Activated naive CD4-positive, alpha-beta T cell treated with anti-CD3 and anti-CD28 coated beads, Interleukin-2, amount 50 U/mL, for 72 hours (primary cell): ENCODE measurements at places on chromosomes 6 and 20.

- DNase-seq = no peak
Measured at GRCh38 chr20:4076671-4077070, 61.3 kb upstream of the RNF24 start.

DNA sequence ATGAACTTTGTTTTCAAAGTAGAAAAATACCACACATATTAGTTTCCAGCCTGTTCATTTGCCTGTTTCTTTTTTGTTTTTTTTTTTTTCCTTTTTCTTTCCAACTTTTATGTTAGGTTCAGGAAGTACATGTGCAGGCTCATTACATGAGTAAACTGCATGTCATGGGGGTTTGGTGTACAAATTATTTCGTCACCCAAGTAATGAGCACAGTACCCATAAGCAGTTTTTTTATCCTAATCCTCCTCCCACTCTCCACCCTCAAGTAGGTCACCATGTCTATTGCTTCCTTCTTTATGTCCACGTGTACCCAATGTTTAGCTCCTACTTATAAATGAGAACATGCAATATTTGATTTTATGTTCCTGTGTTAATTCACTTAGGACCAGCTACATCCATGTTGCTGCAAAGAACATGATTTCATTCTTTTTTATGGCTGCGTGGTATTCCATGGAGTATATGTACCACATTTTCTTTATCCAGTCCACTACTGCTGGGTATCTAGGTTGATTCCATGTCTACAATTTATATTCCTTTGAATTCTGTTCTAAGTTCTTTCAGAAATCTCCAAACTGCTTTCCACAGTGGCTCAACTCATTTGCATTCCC, 31.8 kb downstream of the SNX14 start:
- no peak for DNase-seq

DNA sequence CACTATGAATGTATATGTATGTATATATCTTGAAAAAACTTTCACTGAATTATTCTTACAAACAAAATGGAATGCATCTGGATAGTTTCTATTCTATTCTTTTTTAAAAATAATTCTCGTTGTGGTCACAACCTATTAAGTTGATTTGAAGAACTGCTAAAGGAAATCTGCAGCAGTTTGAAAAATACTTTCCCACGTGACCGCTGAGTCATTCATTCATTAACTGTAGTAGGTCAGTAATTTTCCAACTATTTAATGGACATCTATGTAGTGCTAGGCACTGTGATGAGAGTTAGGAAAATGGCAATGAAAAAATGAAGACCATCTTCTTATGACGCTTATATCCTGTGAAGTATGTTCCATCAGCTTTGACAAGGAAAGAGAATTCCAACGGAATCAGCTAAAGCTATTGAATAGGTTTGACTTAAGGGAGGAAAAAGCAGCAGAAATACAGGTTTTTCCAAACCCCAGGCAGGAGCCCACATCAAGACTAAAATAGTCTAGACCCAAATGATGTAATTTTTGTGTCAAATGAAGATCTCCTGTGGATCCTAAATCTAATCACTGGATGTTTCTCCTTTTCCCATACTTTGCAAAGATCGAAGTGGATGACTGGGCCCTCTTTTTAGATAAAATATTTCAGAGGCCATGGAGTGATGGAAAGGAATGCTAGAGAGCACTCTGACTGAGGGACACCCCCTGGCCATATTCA, 4.1 kb upstream of the EFHC1 start:
- no peak for DNase-seq

DNA sequence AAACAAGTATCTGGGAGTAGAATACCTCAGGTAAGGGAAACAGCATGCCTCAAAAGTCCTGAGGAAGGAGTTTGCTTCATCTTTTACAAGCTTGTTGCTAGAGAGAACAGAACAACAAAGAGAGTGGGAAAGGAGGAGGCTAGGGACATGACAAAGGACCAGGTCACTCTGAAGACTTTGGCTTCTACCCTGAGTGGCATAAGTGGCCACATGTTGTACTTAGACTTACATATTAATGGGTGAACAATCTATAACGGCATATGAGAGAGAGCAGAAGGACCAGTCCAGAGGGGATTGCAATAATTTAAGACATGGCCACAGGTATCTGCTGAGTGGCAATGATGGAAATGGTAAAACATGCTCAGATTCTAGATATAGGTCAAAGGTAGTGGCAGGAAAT, 668.3 kb upstream of the ADGRB3 start:
- DNase-seq = no peak

- DNase-seq = no peak
Measured at GRCh38 chr20:44702776-44703175, 12.4 kb upstream of the CCN5 start.

DNA sequence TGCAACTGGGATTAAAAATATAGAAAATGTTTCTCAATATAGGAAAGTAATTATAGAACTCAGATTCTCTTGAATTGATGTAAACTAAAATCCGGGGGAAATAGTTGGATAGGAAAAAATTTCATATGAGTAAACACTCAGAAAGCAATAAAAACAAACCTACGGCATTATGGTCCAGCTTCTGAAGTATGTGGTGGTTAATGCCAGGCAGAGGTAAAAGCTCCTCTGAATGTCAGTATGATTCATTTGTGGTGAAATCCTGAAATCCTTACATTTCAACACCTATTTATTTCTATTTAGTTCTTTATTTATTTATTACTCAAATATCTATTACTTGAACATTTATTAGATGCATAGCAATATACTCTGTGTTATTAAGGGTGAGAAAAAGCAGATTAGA, 145.1 kb downstream of the RIMS1 start:
- no peak for DNase-seq

DNA sequence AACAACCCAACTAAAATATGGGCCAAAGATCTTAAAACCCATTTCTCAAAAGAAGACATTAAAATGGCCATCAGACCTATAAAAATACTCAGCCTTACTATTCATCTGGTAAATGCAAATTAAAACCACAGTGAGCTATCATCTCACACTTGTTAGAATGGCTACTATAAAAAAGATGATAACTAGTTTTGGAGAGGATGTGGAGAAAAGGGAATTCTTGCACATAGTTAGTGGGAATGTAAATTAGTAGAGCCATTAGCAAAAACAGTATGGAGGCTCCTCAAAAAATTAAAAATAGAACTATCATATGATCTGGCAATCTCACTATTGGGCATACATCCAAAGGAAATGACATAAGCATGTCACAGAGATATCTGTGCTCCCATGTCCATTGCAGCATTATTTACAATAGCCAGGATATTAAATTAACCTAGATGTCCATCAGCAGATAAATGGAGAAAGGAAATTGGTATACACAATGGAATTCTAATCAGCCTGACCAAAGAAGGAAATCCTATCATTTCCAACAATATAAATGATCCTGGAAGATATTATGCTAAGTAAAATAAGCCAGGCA, 2.9 kb downstream of the SIRPB1 start:
- DNase-seq = no peak

DNA sequence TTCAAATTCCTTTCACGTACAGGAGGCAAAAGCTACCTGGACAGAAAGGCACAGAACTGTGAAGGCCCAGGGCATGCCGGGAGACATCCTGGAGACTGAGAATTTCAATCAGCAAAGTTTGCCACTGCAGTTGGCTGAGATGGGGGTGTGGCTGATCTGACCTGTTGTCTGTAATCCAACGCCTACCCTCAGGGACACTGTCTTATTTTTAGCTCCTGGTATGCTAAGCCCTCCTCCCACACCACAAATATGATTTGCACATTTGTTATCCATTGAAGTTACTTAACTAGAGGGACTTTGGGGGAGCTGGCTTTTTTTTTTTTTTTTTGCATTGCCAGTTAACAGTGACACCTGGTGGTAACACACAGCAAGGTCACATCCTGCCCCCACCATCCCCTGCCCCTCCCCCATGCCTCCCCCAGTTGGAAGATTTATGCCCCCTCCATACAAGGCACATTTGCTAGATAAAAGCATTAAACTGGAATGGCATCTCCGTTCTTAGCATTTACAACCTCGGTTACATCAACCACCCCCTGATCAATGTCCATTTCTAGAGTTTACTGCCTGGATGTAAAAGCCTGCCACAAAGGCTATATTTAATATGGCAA, 40.4 kb downstream of the TTI1 start:
- DNase-seq = no peak

DNA sequence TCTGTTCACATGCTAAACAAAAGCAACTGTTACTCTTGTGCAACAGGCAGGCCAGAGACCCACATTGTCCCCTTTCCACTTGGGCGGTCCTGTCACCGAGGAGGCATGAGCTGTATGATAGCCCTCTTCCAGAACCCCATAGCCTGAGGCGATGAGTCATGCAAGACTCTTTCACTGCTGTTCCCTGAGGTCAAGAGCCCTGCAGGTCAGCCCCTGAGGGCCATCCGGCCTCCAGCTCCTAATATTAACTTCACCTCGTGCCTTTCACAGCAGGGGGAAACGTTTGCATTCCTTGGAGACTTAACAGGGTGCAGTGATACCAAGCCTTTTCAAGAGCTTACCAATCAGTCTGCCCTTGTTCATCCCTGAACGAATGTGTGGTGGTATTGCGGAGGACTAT, 253.3 kb upstream of the ECI2 start:
- DNase-seq = no peak

GRCh38 chr20:31630187-31630790, 7.4 kb upstream of the COX4I2 start:
- no peak for DNase-seq

- no peak for DNase-seq
Measured at GRCh38 chr6:91436448-91436847, 849.6 kb upstream of the MAP3K7 start.

- DNase-seq = no peak
Measured at GRCh38 chr20:18363708-18364107, 75.4 kb downstream of the ZNF133 start.

DNA sequence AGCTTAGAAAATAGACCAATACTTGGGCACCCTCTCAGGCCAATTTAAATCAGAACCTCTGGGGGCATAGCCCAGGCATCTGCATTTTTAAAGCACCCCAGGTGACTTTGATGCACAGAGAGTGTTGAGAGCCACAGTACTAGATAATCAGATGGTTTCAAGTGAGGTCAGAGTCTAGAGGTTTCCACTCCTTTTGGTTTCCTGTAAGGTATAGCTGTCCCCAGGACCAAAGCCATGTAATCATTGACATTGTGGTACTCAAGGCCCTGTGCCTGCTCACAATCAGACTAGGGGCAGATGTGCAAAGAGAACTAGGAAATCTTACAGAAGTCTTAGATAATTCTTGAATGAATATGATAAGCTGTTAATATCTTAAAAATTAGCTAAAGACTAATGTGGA, 9.1 kb downstream of the FILIP1 start:
- no peak for DNase-seq

DNA sequence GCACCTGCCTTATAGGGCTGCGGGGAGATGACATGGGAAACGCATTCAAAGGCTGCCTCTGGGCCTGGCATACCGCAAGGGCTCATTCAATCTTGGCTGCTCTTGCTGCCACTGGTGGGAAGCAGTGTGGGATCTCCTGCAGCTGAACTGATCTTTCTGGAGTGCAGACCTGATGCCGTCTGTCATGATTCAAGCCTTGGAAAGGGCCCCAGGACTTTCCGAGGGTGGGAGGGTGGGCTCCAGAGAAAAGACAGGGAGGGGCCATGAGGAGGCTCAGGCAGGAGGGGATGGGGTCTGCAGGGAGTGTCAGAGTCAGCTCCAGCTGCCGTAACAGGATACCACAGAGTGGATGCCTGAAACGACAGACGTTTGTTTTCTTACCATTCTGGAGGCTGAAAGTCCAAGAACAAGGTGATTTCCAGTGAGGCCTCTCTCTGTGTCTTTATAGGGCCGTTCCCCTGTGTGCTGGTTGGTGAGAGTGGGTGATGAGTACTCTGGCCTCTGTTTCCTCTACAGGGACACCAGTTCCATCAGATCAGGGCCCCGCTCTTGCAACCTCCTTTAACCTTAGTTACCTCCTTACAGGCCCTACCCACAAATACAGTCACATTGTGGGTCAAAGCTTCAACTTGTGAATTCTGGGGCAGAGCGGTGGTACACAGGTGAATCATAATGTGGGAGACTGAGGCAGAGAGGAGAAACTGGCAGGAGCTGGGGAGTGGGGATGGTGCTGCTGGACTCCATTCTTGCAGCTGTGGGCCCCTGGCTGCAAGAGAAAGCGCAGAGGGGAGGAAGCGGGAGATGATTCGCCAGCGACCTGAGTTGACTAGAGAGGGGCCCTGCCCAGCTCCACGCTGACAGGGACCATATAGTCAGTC, 148.4 kb downstream of the SYCP2 start:
- no peak for DNase-seq

DNA sequence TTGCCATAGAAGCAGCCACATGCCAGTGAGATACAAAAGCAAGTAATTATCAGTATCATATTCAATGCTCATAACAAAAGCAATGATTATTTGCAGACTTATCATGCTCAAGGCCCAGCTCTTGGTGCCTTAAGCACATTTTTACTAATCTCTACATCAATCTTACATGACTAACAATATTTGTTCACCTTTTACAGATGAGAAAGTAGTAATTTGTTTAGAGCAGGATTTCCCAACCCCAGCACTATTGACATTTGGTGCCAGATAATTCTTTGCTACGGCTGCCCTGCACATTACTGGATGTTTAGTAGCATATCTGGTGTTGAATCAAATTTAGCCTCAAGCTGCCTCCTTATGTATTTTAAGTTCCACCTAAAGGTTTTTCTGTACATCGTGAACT, 19.0 kb upstream of the DOK5 start:
- no peak for DNase-seq

DNA sequence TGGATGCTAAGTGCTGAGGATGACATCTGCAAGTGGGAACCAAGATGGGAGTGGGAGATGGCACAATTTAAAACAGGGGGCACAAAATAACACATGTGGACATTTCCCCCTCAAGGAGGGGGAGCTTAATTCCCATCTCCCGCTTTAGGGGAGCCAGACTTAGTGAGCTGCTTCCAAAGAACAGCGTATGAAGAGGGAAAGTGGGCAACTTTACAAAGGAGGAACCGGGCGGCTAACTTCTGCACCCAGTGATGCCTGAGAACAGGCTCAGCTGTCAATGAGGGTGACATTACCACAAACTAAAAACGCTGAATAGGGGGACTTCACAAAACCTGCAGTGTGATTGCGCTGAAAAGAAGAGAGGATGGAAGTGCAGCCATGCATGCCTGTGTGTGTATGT, 95.5 kb upstream of the NXT1 start:
- DNase-seq = no peak

GRCh38 chr6:75333676-75334200, 49.1 kb upstream of the TMEM30A start:
- DNase-seq = no peak

DNA sequence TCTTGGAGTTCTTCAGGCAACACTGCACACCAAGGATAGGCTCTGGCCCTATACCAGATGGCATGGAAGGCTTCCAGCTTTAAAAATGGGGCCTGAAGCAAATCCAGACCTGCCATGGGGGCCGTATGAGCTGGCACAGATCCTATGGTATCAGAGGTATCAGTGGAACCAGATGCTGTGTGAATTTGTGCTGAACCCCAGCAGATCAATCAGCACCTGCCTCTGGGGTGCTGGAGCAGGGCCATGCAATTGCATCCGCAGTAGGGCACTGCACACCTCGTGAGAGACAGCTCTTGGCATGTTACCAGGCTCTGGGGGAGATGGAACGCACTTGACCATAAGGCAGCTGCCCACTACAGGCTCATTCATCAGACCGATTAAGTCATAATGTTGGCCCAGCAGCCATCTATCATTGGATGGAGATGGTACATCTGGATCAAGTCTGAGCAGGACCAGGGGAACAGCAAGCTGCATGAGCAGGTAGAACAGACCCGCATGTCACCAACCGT, 221.5 kb downstream of the MYLK4 start:
- DNase-seq = no peak
